CD4-positive, alpha-beta T cell treated with Interferon alpha-2 for 1 hour (primary cell): ENCODE measurements at places on chromosomes 2 and 18.

DNA sequence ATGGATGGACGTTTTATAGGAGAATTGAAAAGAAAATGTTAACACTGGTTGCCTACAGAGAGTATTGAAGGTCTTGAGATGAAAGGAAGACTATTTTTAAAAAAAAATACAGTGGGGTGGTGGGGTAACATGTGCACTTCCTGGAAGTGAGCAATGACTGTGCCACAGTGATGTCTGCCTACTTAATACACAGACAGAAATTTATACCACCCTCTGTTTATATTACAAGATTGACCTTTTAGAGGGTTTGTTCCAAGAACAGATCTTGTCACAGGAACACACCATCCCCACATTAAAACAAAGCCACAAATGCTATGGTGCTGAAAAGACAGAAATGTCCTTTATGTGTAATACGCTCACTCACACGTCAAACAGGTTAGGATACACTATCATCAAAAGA is 87.6 kb downstream of the THADA start:
- DNase-seq = peak; percentile 30

GRCh38 chr2:170504810-170505145 is 210.4 kb upstream of the SP5 start:
- DNase-seq = no peak

- DNase-seq = no peak
These were observed 66.1 kb downstream of the TPO start for GRCh38 chr2:1479346-1479745.

GRCh38 chr2:201546576-201546975 is 95.0 kb downstream of the STRADB start:
- no peak for DNase-seq

GRCh38 chr2:140454717-140455116 is 1674.5 kb upstream of the NXPH2 start:
- DNase-seq = no peak

GRCh38 chr18:58276789-58277739 is 233.0 kb downstream of the NEDD4L start:
- DNase-seq = no peak
